ENCODE measurements at places on chromosomes 13 and 19.

DNA sequence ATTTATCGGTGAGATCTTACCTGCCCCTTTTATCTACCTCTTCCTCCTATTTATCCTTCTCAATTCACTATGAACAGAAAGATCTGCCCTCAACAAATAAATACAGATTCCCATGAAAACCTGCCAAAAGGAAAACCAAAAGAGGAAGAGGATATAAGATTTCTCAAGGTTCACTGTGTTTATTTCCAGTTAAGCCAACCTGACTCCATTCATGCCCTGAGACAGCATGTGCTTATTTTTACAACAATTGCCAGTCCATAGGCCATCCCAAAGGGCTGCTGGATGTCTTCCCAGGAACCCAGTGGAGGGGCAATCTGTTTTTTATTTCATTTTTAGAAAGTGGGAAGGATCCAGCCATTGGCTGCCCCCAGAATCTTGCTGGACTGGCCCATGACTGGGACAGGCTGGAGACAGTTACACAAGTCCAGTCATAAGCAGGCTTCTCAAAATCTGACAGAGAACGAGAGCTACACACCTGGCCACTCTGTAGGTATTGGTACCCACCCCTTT is 209.1 kb downstream of the IRS2 start:
- DNase-seq, result no peak

- no peak for DNase-seq
Observed at GRCh38 chr19:31338069-31338776, 11.0 kb downstream of the TSHZ3 start.

DNA sequence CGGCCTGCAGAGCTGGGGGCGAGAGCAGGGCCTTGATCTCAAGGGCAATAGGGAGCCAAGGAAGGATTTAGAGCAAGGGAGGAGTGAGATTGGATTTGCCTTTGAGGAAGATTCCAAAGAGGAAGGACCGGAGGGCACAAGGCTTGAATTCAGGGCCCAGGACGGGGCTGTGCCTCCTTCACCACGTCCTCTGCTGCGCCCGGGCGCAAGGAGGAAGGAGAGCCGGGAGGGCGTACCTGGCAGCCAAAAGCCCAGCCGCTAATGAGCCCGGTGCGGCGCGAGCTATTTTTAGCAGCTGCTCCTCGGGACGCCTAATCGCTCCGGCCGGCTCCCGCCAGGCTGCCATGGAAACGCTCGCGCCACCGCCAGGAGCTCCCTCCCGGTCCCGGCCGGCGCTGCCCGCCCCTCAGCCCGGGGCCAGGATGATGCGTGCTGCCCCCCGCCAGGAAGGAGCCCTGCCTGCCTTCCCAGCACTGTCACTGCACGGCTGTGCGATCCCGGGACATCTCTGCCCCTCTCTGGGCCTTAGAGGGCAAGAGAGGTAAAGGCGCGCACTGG is 31.3 kb downstream of the TINCR start:
- peak; percentile 60 for DNase-seq

GRCh38 chr13:97485320-97485719 is 51.4 kb downstream of the RAP2A start:
- no peak for DNase-seq

DNA sequence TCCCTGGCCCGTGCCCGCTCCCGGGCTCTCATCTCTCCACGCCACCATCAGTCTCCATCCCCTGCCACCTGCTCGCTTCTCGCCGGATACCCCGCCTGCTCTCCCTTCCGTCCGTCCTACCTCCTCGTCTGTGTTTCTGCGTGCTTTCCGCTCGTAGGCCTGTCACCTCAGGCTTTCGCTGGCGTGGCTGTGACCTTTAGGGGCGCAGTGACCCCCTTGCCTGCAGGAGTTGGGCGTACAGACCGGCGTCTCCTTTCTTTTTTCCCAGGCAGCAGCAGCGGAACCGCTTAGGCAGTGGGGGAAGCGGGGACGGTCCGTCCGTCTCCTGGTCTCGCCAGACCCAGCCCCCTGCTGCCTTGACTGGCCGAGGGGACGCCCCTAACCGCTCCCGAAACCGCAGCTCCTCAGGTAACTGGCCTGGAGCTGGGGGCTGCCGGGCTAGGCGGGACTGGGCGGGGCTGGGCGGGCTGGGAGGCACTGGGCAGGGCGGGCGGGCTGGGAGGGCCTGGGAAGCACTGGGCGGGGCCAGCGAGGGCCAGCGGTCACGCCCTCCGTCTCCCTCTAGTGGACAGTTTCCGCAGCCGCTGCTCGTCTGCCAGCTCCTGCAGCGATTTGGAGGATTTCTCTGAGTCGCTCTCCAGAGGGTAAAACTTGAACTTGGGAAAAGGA is 6.3 kb downstream of the PGLYRP1 start:
- DNase-seq, result peak; percentile 10

DNA sequence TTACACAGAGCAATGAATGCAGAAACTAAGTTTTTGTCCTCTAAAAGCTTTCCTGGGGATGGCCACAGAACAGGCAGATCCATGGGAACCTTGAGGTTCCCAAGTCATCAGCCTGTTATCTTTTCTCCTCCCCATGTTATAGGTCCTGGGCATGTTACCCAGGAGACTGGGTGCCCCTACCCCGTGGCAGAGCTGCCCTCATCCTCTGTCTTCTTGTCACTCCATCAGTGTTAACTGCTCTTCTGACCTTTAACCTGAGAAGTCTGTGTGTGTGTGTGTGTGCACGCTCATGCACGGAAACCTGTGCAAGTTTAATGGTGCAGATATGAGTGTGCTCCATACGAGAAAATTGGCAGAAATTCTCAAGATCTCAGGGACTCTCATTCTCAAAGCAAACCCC is 43.9 kb upstream of the ZNF724 start:
- DNase-seq, result no peak

- no peak for DNase-seq
Observed at GRCh38 chr13:101303521-101303920, 112.8 kb downstream of the NALCN start.

DNA sequence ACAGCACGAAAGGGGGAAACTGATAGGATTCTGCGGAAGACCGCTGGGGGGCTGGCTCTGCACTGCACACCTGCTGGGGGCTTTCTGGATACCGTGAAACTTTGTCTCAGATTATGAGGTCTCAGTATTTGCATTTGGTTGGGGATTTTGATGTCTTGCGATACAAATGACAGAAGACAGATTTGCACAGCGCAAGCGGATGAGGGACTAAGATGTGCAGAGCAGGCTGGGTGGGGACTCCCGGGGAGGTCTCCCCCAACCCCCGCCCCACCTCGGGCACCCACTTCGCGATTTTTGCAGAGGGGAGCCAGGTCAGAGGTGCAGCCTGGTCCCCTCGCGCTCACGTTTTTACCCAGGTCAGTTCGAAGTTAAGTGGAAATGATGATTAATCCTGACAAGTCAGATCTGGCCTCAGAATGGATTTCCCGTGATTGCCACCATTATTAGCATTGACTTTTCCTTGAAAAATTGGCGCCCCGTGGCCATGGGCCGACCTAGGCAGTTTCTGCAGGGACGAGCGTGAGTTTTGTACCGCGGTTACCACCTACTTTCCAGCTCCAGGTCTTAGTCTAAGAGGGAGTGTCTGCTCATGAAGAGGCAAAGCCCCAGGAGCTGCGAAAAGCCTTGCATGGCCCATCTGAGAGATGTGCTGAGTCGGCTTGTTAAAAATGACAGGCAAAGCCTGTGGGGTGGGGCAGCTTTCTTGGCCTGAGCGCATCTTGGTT is 1.3 kb upstream of the GJB2 start:
- DNase-seq, result no peak

- DNase-seq, result no peak
Observed at GRCh38 chr13:48783181-48783630, 129.5 kb downstream of the CYSLTR2 start.

DNA sequence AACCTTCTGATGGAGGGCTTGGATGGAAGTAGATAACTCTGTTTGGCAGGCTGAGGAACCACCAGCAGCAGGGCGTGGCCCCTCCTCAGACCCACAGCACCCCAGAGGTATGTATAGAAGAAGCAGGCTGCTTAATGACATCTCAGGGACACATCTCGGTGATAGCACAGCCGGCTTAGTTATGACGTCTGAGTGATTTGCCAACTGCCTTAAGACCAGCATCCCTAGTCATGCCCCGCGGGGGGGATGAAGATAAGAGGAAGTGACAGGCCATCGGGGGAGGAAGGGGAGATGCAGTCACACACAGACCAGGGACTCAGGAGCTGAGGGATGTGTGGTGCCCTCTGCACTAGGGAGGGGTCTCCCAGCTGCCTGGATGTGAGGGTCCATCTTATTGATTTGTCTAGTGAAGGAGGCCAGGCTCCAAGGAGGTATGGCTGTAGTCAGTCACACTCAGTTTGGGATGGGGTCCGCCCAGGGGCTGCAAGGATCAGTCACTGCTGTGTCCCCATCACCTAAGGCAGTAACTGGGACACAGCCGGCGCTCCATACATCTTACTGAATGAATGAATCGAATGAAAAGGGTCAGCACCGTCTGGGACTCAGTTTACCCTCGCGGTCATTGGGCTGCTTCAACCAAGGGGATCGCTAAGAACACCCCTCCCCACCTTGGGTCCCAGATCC is 19.2 kb upstream of the ERCC1 start:
- DNase-seq, result no peak

DNA sequence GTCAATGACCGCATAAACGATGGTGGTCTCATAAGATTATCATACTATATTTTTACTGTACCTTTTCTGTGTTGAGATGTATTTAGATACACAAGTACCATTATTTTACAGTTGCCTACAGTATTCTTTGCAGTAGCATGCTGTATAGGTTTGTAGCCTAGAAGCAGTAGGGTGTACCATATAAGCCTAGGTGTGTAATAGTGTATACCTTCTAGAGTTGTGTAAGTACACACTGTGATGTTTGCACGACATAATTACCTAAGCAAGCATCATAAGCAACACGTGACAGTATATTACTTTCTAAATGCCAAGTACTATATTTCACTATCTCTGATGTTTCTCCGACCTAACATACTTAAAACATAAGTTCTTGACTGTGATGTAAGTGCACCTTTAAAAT is 2.7 kb downstream of the LPAR6 start:
- DNase-seq, result no peak

DNA sequence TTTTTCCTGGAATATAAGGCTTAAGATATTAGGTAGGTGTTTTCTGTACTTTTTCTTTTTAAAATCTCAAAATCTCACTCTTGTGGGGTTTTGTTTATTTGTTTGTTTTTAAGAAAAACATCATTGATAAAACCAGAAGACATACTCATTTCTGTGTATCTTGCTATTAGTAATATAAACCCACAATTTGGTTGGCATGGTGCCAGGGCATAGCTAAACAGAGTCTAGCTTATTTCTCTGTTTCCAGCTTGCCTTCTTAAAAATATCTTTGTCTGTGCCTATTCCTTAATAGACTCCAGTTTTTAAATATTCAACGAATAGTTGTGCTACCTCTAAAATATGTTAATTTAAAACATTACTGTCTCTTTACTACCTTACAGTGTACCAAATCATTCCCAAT is 1121.9 kb upstream of the PCDH20 start:
- no peak for DNase-seq

DNA sequence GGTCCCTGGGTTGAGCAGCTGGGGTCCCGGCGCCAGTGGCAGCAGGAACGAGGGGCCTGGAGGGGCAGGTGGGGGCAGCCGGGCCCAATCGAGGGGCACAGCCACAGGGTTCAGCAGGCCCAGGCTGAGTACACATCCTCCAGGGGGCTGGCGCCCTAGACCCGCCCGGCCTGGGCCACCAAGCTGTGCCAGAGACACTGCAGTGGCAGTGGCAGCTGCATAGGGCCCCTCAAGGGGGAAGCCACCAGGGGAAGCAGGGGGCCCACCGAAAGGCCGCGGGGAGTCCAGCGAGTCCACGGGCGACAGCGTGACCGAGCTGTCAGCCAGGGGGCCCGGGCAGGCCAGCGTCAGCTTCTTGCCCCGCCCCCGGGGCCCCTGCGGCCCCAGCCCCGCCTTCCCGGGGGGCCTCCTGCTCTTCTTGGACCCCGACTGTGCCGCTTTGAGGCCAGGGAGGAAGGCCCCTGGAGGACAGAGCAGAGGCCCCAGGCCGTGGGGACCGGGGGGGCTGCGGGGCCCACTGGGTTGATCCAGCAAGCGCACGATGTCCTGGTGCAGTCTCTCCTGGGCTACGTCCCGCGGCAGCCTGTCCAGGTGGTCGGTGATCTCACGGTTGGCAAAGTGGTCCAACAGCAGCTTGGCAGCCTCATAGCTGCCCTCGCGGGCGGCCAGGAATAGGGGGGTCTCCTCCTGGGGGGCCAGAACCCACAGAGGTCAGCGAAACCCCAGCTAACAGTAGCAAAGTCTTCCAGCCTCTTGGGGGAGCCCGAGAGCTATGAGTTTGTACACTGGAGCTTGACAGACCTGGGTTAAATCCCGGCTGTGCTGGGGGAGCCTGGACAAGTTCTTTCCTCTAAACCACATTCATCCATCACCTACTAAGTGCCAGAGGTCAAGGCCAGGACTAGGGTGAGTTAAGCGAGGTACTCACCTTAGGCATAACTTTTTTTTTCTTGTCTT is 39.5 kb downstream of the NOTCH3 start:
- DNase-seq, result no peak

GRCh38 chr13:41554180-41554579 is 96.8 kb downstream of the RGCC start:
- DNase-seq, result no peak

DNA sequence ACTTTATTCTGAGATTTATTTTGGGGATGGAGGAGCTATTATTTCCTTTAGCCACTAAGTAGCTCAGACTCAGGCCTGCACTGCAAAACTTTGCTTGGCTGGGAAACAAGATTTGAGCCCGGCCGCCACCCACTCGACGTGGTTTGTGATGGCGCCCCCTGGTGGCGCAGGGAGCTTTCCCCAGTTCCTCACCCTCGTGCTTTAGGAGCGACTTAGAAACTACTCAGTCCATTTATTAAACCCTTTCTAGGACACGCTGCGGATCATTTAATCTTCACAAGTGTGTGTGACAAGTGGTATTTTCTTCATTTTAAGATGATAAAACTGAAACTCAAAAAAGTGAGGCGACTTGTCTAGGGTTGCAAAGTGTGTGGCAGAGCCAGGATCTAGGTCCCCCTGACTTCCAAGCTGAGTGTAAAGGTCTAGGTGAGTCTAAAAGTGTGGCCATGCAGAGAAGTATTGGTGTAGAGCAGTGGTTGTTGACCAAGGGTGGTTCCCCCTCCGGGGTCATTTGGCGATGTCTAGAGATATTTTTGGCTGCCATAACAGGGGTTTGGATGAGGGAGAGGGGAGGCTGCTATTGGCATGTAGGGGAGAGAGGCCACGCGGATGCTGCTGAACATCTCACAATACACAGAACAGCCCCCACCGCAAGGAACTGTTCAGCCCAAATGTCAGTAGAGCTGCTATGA is 2.2 kb downstream of the CXCL17 start:
- DNase-seq, result no peak

GRCh38 chr13:91346850-91347201 is 661 bp upstream of the MIR17HG start:
- DNase-seq, result no peak

DNA sequence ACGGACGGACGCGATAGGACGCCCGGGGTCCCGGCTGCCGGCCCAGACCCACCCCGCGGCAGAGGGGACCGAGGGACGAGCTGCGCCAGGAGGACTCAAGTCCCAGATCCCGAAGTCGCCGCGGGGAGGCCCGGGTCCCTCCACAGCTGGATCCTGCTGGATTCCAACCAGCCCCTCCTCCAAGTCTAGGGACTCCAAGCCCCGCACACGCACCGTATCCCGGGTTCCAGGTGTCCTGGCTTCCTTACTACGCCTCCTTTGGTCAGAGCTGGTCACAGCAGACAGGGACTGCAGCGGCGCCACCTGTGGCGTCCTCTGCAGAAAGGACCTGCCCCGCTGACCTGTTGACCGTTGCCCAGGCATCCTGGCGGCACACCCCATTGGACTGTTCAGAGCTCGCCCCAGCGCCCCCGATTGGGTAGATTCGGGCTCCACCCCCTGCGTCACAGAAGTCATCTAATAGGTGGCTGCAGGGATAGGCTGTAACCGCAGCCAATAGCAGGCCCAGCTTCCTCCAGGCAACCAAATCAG is 29.0 kb upstream of the ZNF709 start:
- no peak for DNase-seq

GRCh38 chr19:41699968-41700323 is 8.5 kb upstream of the CEACAM5 start:
- DNase-seq, result no peak

Data from NCI-H2081 treated with DMSO at 0.1 percent for 48 hours (cell line).